Activated naive CD4-positive, alpha-beta T cell treated with anti-CD3 and anti-CD28 coated beads, Interleukin-2, amount 50 U/mL, for 72 hours (primary cell): ENCODE measurements at places on chromosomes 4 and X.
A peak's percentile ranks its signal among the peaks of the same experiment; 100 is the strongest.

DNA sequence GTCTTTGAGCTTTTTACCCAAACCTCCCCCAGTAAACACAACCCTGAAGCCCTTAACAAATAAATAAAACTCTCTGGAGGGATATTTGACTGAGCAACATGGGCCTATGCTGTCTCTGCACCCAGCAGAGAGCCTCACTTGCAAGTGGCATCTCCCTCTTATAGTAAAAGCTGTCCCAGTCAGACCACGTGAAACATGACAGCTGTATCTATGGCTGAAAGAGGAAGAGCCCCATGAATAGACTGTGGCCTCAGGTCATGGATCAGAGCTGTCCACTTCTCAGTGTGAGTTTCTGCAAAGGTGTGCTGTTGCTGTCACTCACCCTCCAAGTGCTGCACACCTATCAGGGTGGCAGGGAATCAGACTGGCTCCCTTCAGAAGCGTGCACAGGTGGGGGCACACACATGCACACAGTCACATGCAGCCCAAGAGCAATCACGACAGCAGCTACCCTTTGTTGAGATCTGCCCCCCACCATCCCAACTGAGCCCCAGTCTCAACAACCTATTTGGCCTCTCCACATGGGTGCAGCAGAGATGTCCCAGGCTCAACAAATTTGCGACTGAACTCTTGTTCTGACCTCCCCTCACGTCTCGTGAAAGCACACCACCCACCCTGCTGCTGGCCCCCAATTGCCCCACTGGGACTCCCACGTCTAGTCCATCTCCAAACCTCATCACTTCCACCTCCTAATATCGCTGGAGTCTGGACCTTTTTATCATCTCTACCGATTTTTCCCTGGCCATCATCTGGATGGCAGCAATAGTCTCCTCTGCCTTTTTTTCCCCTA is 45.6 kb downstream of the NAT8L start:
- DNase-seq: no peak

DNA sequence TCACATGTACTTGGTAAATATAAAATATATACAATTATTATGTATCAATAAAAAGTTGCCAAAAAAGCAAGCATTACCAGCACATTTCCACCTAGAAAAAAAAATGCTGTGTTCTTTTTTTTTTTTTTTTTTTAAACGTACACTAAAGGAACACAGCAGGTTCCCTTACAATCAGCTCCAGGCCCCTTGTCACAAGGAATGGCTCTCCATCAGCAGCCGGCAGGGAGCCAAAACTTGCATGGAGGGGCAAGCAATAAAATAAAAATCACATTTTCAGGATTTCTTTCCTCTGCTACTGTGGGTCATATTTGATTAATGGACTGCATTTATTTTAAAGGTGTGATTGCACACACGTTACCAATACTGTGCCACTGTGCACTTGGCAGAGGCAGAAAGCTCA is 460.3 kb downstream of the GPAT3 start:
- DNase-seq: no peak

DNA sequence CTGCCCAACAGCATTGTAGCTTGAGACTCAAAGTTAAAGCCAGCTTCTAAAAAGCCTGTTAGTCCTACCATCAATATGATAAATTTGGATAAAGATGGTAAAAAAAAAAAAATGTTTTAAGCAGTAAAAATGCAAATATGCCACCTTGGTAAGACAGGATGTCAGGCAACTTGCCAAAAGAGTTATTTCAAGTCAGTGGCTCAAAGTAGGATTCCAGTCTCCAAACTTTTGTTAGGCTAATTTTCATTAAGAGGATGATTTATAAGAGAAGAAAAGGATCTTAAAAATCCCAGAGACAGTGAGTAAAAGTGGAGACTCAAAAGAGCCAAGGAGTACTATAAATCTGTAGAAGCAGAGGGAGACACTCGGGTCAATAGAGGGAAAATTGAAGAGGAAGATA is 47.5 kb downstream of the GASK1B start:
- DNase-seq: no peak

- DNase-seq: peak; percentile 73
Observed at GRCh38 chr4:48909697-48910096, 3.1 kb upstream of the OCIAD2 start.

DNA sequence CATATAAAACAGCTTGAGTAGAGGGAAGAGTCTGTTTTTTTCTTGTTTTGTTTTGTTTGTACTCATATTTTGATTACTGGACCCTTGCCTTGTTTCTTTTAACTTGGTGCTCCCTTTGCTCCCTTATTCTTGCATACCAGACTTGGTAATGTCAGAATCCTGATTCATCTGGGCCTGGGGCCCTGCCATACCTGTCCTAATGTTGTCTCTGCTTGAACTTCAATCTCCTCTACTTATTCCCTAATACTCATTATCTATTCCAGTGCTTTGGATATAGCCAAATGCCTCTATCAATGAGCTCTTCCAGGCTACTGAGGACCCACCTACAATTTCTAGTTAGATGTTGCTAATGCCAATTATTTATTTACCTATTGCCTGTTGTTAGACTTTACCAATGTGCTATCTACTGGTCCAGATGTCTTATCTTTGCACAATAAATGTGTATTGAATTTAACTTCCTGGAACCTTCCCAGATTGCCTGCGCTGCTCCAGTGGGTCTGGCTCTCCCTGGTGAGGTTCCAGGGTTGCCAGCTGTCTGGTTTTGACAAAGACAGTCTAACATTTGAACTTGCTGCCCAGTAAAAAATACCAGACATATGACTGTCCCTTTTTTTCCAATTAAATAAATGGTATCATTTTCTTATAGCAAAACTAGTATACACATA is 64.4 kb upstream of the ACSL4 start:
- no peak for DNase-seq
